CD4-positive, alpha-beta T cell treated with Interleukin-17A for 4 hours (primary cell): ENCODE measurements at places on chromosomes 2 and 18.

DNA sequence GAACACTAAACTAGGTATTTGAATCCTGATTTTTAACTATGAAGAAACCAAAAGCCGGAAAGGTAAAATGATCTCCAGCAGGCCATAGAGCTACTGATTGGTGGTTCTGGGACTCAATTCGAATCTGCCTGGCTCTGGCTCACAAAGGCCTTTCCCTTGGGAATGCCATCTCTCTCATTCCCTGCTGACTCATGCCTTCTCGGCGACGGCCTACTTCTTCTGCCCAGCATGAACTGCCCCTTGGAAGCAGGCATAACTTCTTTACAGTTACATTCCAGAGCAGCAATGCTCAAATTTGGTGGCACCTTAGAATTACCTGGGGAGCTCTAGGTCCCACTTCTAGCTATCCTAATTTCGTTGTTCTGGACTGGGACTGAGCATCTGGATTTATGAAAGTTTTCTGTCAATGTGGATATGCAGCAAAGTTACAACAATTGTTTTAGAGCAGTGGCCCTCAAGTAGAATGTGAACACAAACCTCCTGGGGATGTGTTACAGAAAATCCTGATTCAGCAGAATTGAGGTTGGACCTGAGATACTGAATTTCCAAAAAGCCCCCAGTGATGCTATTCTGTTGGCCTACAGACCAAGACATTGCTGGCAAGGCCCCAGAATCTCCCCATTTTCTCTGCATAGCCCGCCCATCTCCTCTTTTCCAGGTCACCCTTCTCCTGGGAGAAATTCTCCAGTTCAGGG is 261.1 kb downstream of the CNTNAP5 start:
- no peak for DNase-seq

GRCh38 chr18:77130229-77131099 is 2.1 kb downstream of the MBP start:
- peak; percentile 31 for DNase-seq

GRCh38 chr2:29864988-29865387 is 56.4 kb downstream of the ALK start:
- DNase-seq, result no peak

GRCh38 chr18:11850821-11851145 is 430 bp upstream of the CHMP1B start:
- no peak for DNase-seq

GRCh38 chr2:201854841-201855240 is 48.5 kb downstream of the CDK15 start:
- no peak for DNase-seq

DNA sequence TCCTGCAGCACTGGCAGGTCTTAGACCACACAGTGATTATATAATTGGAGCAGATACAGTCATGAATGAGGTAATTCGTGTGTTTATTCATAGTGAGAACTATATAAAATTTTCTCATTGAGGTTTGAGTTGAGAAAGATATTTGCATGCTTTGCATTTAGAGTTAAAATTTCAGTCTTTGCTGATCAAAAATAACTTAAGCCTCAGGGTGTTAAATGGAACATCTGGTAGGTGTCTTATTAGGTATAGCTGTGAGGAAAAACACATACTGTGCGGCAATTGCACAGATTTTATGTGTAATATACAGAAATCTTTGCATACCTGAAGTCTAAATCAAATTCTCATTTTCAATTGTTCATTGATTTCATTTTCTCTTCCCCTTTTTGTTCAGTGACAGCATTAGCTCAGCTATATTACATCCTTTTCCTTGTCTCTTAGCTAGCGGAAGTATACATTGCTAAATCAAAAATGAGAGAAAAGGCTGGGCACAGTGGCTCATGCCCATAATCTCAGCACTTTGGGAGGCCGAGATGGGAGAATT is 21.2 kb downstream of the GORASP2 start:
- no peak for DNase-seq

DNA sequence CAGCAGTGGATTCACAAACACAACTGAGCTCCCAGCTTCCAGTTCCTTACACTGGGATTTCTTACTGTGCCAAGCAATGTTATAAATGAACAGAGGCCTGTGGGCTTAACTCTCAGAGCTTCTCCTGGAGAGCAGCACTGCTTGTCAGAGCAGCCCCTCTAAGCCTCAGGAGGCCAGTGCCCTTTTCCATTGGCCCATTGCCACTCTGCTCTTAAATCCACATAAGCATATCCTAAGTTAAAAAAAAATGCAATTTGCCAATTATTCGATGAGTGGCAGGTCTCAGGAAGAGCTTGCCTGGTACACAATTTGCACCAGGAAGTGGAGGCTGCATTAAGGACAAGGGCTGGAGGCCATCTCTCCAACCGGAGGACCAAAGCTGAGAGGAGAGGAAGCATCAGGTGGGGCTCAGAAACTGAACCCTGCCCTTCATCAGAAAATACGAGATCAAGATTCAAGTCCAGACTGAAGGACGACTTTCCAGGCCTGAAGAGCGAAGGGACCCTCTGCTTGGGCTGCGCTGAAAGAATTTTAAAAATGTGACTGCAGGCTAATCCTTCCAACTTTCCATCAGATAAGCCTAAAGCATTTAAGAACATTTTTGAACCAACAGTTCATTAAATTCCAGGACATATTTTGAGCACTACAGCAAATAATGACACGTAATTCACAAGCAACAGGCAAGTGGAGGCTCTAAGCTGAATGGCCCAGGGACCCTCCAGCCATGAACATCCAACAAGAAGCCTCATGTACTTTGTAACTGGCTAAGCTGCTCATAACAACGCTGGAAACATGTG is 28.4 kb upstream of the PXDN start:
- no peak for DNase-seq

GRCh38 chr2:70826696-70827350 is 6.4 kb upstream of the CLEC4F start:
- no peak for DNase-seq

DNA sequence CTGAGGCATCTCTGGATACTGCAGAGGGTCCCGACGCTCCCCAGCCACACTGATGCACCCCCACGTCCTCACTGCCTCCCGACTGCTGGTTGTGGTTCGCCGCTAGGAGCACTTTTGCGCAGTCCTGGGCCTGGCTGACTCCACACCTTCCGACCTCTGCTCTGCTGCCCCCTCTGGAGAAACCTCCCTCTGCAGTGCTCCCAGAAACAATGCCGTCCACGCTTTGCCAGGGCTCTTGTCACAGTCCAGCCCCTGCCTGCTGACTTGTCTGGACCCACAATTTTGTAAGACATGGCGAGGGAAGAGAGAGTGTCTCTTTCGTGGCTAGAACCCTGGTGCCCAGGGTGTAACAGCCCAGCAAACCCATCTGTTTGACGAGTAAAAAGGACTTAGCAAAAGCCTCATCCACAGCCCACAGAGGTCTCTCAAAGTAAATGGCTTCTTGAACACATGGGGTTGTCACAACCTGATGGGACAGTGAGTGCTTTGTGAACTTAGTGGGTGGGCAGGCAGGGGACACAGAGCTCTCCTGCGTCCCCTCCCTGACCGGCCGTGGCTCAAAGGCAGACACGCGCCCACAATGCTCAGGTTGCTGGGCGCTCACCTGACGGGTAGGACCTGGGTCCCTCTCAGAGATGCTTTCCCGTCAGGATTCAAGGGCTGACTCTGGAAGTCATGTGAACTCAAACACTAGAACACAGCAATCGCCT is 4.0 kb downstream of the COPS9 start:
- DNase-seq, result no peak

GRCh38 chr2:70019096-70019495 is 57.7 kb upstream of the ASPRV1 start:
- DNase-seq, result no peak

DNA sequence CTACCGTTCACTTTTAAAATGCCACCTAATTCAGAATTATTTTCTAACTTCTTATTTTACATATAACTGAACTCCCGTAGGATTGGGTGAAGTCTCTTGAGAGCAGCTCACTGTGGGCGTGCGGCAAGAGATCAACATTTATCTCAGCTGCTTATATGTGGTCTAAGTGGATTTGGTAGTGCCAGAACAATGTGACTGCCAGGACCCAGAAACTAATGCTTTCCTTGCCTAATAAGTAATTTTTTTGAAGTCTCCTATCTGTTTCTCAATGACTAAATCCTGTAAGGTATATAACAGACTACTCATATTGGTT is 11.2 kb upstream of the NFE2L2 start:
- no peak for DNase-seq

DNA sequence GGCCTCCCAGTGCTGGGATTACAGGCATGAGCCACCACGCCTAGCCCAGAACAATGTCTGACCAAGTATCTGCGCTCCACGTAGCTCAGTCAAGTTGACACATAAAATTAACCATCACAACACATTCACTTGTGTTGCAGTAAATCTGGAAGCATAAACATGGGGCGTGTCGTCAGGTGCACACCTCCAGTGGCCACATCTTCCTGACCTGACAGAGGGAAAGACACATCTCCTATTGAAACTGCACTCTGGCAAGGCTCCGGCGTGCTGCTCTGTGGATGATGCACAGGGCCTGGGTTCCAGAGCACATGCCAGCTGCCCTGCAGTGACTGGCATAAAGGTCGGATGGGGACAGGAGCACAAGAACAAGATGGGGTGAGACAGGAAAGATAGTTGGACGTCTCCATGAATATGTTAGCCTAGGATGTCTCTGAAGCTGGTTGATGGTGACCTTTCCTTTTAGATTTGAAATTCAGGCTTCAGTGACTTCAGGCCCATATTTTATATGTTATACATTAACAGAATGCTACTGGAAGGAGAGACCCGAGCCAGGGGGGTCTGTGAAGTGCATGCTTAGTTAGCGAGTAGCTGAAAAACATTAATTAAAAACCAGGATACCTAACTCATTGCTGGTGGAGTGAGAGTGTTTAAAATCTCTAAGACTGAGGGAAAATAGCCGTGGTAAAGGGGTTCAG is 10.9 kb downstream of the IMPA2 start:
- no peak for DNase-seq

DNA sequence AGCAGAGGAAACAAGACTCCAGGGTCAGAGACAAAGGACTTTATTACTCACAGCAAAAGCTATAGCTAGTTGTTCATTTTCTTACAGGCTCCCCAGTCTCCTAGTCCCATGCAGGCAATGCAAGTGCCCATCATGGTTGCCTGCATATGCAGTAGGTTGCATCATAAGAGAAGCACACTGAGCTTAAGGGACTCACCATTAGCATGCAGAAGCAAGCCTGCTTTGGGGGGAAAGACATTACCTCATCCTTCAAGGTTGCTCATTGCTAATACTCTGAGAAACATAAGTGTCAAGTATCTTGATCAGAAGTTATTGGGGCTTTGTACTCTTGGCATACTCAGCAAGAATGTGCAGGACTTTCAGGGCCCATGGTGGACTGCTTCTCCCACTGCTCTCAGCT is 114.6 kb upstream of the CCDC68 start:
- no peak for DNase-seq

DNA sequence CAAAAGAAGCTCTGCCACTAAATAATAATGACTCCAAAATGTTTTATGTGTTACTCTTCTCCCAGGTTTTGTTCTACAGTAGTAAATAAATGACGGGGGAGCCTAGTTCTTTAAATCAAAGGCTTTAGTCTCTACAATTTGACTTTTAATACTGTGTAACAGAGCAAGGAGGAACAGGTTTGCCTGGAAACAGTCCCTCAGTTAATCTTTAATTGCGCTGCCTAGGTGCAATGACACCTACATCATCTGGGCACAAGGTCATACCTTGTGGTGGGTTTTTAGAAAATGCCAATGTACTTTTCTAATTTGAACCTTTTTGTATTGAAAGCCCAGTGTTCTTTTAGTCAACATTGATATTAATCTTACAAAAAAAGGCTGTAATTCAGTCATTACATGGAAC is 287.3 kb upstream of the SETBP1 start:
- DNase-seq, result no peak

DNA sequence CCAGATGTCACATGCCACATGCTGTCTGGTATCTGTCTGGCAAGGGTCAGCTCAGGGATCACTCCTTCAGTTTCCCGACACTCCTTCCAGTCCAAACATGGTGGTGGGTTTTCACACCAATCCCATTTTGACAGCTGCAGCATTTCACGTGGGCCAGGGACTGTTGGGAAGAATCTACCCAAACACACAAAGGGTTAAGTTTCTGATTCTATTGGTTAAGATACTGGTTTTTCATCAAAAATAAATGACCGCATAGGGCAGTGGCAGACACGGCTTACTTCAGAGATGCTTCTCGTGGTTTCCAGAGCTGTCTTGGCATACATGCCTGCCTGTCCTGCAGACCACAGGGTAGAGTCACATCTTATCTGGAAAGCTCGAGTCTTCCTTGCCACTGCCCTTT is 79.7 kb downstream of the PSMG2 start:
- no peak for DNase-seq

DNA sequence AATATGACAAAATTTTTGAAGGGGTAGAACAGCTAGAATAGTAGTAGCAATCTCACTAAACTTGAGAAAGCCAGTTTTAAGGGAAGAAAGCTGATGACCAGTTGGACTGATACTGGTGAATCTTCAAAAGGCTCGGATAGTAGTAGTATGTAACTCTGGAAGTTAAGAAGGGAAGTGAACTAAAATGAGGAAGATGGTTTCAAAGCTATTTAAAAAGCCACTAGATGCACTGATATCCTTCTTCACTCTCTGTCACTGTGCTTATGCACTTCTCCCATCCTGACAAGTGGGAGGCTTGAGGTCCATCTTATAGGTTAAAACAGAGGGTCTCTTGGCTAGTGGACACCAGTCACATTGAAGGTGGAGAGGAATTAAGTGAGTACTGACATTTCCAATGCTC is 141.1 kb downstream of the NCOA1 start:
- DNase-seq, result no peak

GRCh38 chr2:1011985-1012384 is 61.3 kb downstream of the SNTG2 start:
- DNase-seq, result no peak

DNA sequence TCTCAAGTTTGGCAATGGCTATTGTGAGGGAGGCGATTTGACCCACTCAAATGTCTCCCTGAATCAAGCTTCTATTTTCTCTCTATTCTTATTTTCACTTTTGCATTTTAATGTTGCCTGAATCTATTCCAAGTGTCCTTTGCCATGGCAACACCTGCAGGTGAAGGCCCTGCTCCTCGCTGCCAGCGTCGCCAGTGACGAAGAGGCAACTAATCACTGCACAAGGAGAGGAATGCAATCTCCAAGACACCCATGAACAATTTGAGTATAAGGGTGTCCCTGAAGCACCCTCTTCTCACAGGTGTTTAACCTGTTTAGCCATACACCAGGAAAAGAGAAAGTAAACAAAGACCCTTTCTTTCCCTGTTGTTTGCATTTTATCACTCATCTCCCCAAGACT is 165.6 kb upstream of the VRK2 start:
- DNase-seq, result no peak

GRCh38 chr18:11165138-11165537 is 15.8 kb upstream of the PIEZO2 start:
- DNase-seq, result no peak

DNA sequence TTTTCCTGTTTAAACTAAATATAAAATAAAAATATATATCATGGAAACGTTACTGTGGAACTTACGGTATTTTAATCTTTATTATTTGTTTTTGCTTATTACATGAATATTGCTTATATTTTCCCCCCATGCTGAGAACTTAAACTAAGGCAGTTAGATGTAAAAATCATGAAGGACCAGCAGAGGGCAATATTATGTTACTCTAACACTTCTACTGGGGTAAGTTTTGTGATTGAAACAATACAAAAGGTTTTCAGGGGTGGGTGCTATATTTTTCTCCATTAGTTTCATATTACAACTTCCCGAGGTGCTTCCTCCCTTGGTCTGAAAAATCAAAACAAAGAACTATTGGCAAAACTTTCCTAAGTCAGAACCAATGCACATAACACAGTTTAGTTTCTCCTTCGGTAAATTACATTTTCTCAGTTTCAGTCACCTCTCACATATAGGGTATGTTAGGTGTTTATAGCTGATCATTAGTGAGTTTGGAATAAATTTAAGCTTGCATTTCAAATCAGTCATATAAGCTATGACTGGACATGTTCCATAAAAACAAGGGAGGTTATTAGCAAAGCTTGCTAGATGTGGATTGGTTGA is 54.8 kb downstream of the ZNF407 start:
- no peak for DNase-seq
